Activated naive CD4-positive, alpha-beta T cell treated with anti-CD3 and anti-CD28 coated beads for 36 hours (primary cell): ENCODE measurements at places on chromosomes 16 and 17.

- H3K27ac ChIP-seq, result no peak overlapping the region
- peaks cover 21% of the 10 kb centered on the region for H3K4me1 ChIP-seq
- no peak for DNase-seq
- H3K27me3 ChIP-seq, result no peaks in the 10 kb centered on the region
Measured at GRCh38 chr17:64323774-64324173, 60.7 kb upstream of the TEX2 start.

DNA sequence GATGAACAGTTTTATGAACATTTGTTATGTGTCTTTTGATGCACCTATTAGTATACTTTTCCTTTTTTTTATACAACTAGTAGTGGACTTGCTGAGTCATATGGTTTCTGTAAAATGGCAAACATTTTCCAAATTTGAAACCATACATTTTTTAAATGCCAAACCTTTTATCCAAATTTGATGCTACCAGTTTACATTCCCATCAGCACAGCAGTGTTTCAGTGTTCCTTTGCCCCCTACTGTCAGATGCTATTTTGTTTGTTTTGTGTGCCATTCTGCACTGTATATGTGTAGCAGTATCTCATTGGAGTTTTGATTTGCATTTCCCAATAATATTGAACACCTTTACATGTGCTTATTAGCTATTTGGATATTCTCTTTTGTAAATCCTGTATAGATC lies 219.4 kb downstream of the TANC2 start:
- DNase-seq, result no peak
- peaks cover 4% of the 10 kb centered on the region for H3K36me3 ChIP-seq
- peaks cover 8% of the 10 kb centered on the region for H3K4me1 ChIP-seq
- H3K27ac ChIP-seq, result no peak overlapping the region
- H3K4me3 ChIP-seq, result no peak overlapping the region

- no peaks in the 10 kb centered on the region for H3K27me3 ChIP-seq
- H3K36me3 ChIP-seq, result no peaks in the 10 kb centered on the region
- no peak for DNase-seq
- H3K4me1 ChIP-seq, result no peaks in the 10 kb centered on the region
Measured at GRCh38 chr17:5861854-5862253, 208.3 kb upstream of the WSCD1 start.

- H3K27me3 ChIP-seq, result no peaks in the 10 kb centered on the region
- peak overlapping the region; percentile 98 for H3K4me3 ChIP-seq
- H3K4me1 ChIP-seq, result peaks cover 33% of the 10 kb centered on the region
- DNase-seq, result no peak
- H3K27ac ChIP-seq, result peak overlapping the region; percentile 79
Measured at GRCh38 chr16:30407804-30408534, 563 bp downstream of the ZNF771 start.

DNA sequence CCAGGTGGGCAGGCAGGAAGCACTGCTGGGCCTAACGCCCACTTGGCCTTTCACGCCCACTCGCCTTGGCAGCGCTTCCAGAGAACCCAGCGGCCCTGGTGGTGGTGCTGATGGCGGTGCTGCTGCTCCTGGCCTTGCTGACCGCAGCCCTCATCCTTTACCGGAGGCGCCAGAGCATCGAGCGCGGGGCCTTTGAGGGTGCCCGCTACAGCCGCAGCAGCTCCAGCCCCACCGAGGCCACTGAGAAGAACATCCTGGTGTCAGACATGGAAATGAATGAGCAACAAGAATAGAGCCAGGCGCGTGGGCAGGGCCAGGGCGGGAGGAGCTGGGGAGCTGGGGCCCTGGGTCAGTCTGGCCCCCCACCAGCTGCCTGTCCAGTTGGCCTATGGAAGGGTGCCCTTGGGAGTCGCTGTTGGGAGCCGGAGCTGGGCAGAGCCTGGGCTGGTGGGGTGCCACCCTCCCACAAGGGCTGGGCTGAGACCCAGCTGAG lies 64.7 kb downstream of the MRC2 start:
- H3K4me1 ChIP-seq, result no peaks in the 10 kb centered on the region
- no peaks in the 10 kb centered on the region for H3K36me3 ChIP-seq
- no peaks in the 10 kb centered on the region for H3K27me3 ChIP-seq
- no peak for DNase-seq

DNA sequence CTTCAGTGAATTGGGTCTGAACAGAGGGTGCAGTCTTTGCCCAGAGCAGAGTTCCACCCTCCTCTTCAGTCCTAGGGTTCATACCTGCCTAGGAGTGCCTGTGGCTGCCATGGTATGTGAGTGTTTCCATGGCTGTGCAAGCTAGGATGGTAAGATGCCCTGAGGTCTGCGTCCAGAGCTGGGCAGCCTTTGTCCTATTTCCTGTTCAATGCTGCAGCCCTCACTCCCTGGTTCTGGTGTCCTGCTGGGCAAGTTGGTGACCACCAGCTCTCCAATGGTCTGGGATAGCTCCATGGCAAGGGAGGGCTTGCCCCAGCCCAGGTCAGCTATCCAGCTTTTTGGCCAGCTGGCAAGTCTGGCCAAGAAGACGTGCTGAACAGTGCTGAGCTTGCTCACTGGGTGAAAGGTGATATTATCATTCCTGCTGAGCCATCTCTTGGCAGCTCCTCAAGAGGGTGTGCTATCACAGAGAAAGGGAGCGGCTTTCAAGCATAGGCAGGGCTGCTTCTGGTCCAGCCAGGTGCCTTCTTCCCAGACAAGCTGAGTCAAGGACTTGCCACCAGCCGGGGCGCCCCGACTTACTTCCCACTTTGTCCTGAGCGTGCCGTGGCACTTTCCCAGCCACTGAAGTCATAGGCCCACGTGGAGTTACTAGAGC lies 13.0 kb upstream of the NFATC3 start:
- no peak for DNase-seq
- no peaks in the 10 kb centered on the region for H3K27me3 ChIP-seq
- H3K4me1 ChIP-seq, result peaks cover 61% of the 10 kb centered on the region
- H3K36me3 ChIP-seq, result peaks cover 54% of the 10 kb centered on the region
- no peak overlapping the region for H3K4me3 ChIP-seq

DNA sequence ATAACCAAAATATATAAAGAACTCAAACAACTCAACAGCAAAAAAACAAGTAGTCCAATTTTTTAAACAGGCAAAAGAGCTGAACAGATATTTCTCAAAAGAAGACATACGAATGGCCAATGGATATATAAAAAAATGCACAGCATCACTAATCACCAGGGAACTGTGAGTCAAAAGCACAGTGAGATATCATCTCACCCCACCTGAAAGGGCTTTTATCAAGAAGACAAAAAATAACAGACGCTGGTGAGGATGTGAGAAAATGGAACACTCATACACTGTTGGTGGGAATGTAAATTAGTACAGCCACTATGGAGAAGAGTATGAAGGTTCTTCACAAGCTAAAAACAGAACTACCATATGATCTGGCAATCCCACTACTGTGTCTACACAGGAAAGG lies 7.4 kb downstream of the XYLT1 start:
- H3K4me3 ChIP-seq, result no peak overlapping the region
- H3K27ac ChIP-seq, result no peak overlapping the region
- H3K27me3 ChIP-seq, result no peaks in the 10 kb centered on the region
- DNase-seq, result no peak
- peaks cover 53% of the 10 kb centered on the region for H3K4me1 ChIP-seq
- peaks cover 8% of the 10 kb centered on the region for H3K36me3 ChIP-seq

- DNase-seq, result no peak
- H3K4me3 ChIP-seq, result no peak overlapping the region
- peaks cover 29% of the 10 kb centered on the region for H3K27me3 ChIP-seq
- H3K27ac ChIP-seq, result no peak overlapping the region
Measured at GRCh38 chr17:36468903-36469635, 17.4 kb upstream of the ZNHIT3 start.

GRCh38 chr17:82201498-82201910 lies 11.1 kb downstream of the CCDC57 start:
- H3K27ac ChIP-seq, result no peak overlapping the region
- H3K27me3 ChIP-seq, result no peaks in the 10 kb centered on the region
- H3K36me3 ChIP-seq, result peaks cover 15% of the 10 kb centered on the region
- no peak for DNase-seq

DNA sequence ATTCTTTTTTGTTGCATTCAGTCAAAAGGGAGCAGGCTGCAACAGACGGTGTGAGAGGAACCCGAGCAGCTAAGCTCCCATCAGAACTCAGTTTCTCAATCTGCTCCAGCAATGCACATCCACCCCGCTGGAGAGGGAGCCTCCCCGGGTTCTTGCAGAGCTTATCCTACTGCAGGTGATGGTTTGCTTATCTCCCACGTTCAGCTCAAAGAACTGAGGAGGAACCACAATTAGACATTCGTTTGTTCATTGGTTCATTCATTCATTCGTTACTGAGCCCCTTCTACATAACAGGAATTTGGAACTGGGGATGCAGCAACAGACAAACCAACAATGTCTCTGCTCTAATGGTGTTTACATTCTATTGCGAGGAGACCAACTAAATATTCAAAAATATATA lies 22.2 kb upstream of the ALOX15 start:
- no peaks in the 10 kb centered on the region for H3K4me1 ChIP-seq
- no peak overlapping the region for H3K27ac ChIP-seq
- H3K4me3 ChIP-seq, result no peak overlapping the region
- no peak for DNase-seq
- H3K36me3 ChIP-seq, result no peaks in the 10 kb centered on the region

- H3K4me1 ChIP-seq, result peaks cover 12% of the 10 kb centered on the region
- no peaks in the 10 kb centered on the region for H3K27me3 ChIP-seq
- DNase-seq, result no peak
- H3K4me3 ChIP-seq, result no peak overlapping the region
- H3K27ac ChIP-seq, result no peak overlapping the region
- H3K36me3 ChIP-seq, result peaks cover 19% of the 10 kb centered on the region
Measured at GRCh38 chr16:57066625-57067024, 25.8 kb upstream of the CPNE2 start.

GRCh38 chr17:32396343-32396742 lies 46.4 kb downstream of the ZNF207 start:
- H3K4me1 ChIP-seq, result peaks cover 2% of the 10 kb centered on the region
- no peak overlapping the region for H3K4me3 ChIP-seq
- peak overlapping the region; percentile 53 for H3K27ac ChIP-seq
- H3K36me3 ChIP-seq, result peaks cover 7% of the 10 kb centered on the region
- no peaks in the 10 kb centered on the region for H3K27me3 ChIP-seq
- no peak for DNase-seq

GRCh38 chr17:4327606-4328005 lies 38.9 kb downstream of the UBE2G1 start:
- no peak overlapping the region for H3K27ac ChIP-seq
- peaks cover 42% of the 10 kb centered on the region for H3K4me1 ChIP-seq
- peaks cover 34% of the 10 kb centered on the region for H3K36me3 ChIP-seq
- no peak for DNase-seq
- H3K4me3 ChIP-seq, result no peak overlapping the region

- H3K4me1 ChIP-seq, result peaks cover 3% of the 10 kb centered on the region
- no peak overlapping the region for H3K4me3 ChIP-seq
- H3K36me3 ChIP-seq, result no peaks in the 10 kb centered on the region
- H3K27ac ChIP-seq, result no peak overlapping the region
Measured at GRCh38 chr17:65235284-65235683, 98.1 kb downstream of the RGS9 start.

- H3K4me3 ChIP-seq, result peak within 1 kb of the TSS; percentile 65
- DNase-seq, result peak; percentile 29
- no peak within 1 kb of the TSS for H3K27ac ChIP-seq
- no peaks in the 10 kb centered on the region for H3K36me3 ChIP-seq
- H3K27me3 ChIP-seq, result peaks cover 68% of the 10 kb centered on the region
Measured at GRCh38 chr17:48997103-48997826, at the start of gene IGF2BP1. TSS of gene IGF2BP1 (plus strand) at chr17:48997385. CDS start at chr17:48997746, 361 bp downstream.

- H3K27ac ChIP-seq, result peak overlapping the region; percentile 96
- H3K36me3 ChIP-seq, result peaks cover 2% of the 10 kb centered on the region
- H3K4me3 ChIP-seq, result peak overlapping the region; percentile 64
- no peak for DNase-seq
Measured at GRCh38 chr16:81633147-81633619, 145.9 kb upstream of the PLCG2 start.

DNA sequence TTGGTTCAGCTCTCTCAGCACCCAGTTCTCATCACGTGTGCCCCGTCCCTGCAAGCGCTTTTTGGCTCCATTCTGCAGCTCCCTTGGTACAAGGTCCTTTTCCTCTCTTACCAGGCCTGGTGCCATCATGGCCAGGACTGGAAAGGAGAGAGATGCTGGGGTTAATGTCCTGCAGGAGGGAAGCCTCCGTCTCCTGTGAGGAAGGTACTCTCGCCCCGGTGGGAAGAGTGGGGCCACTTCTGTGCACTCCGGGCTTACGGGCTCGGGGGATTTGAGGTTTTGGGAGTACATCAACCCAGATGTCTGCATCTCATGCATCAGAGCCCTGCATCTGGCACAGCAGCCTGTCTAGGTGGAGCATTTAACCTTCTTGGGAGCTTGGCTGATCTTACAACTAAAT lies 10.1 kb downstream of the CTRB2 start:
- H3K4me1 ChIP-seq, result peaks cover 9% of the 10 kb centered on the region
- H3K27ac ChIP-seq, result no peak overlapping the region
- no peaks in the 10 kb centered on the region for H3K36me3 ChIP-seq
- no peak overlapping the region for H3K4me3 ChIP-seq

DNA sequence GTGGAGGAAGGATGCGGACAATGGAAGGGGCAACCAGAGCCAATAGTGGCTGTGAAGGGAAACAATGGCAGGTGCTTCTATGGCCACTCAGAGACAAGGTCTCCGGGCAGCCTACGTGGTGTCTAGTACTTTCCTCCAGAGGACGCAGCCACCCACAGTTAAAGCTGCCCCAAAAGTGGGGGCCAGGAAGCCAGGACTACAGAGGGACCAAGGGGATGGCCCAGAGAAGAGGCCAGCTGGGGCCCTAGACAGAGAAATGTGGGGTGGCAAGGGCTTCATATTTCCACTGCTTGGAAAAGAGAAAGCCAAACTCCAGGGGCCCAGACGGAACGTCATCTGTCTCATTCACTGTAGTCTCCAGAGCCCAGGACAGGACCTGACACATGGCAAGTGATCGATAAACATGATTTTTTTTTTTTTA lies 837 bp upstream of the PER1 start:
- peaks cover 43% of the 10 kb centered on the region for H3K4me1 ChIP-seq
- peak overlapping the region; percentile 84 for H3K4me3 ChIP-seq
- no peaks in the 10 kb centered on the region for H3K27me3 ChIP-seq

- DNase-seq, result peak; percentile 92
- H3K4me3 ChIP-seq, result peak within 1 kb of the TSS; percentile 97
- H3K27ac ChIP-seq, result peak within 1 kb of the TSS; percentile 70
- peaks cover 27% of the 10 kb centered on the region for H3K4me1 ChIP-seq
- peaks cover 6% of the 10 kb centered on the region for H3K36me3 ChIP-seq
- no peaks in the 10 kb centered on the region for H3K27me3 ChIP-seq
Measured at GRCh38 chr16:8621572-8622314, at the start of gene METTL22. TSS of gene METTL22 (plus strand) at chr16:8621698. CDS start at chr16:8625666, 3,968 bp downstream.

DNA sequence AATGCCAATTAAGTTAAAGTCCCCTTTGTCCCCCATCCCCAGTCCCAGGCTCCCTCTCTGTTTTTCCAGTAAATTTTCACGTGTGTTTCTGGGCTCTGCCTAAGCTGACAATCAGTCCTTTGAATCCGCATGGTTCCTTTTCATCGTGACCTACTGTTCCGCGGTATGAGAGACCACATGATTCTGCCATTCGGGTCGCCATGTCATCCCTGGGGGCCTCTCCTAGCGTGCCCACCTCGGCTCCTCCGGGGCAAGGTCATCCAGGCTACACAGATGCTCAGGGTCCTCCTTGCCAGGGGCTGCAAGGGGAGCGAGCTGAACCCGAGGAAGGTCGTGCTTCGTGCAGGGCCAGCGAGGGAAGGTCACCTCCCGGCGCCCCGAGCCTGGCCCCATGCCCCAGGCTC lies 157.6 kb downstream of the RAB11FIP4 start:
- peaks cover 22% of the 10 kb centered on the region for H3K4me1 ChIP-seq
- no peaks in the 10 kb centered on the region for H3K27me3 ChIP-seq
- peak overlapping the region; percentile 87 for H3K4me3 ChIP-seq

GRCh38 chr16:2211923-2212347 lies 1.3 kb upstream of the BRICD5 start:
- H3K4me3 ChIP-seq, result peak overlapping the region; percentile 3
- H3K27ac ChIP-seq, result peak overlapping the region; percentile 13
- H3K36me3 ChIP-seq, result peaks cover 21% of the 10 kb centered on the region
- H3K4me1 ChIP-seq, result peaks cover 30% of the 10 kb centered on the region

GRCh38 chr17:62862251-62862650 lies 54.1 kb upstream of the MARCHF10 start:
- DNase-seq, result no peak
- no peaks in the 10 kb centered on the region for H3K4me1 ChIP-seq
- H3K36me3 ChIP-seq, result no peaks in the 10 kb centered on the region
- no peak overlapping the region for H3K27ac ChIP-seq
